Uterus (tissue), 4 donors: ENCODE measurements at places on chromosomes 5 and 9. TPM values are rescaled to one million over a fixed set of nuclear protein-coding genes. Genes with fewer than 3 reads are reported as not detected.

Gene RHOBTB3
- total RNA-seq, result 70.6 TPM

Gene SERF1B
- total RNA-seq, result 5.4 TPM

Gene ZFP2
- total RNA-seq, result 8.4 TPM

GRCh38 chr5:172798422-172799215 lies 27.6 kb upstream of the DUSP1 start:
- peaks cover 10% of the 10 kb centered on the region for H3K4me1 ChIP-seq
- H3K36me3 ChIP-seq, result no peaks in the 10 kb centered on the region
- H3K27me3 ChIP-seq, result no peaks in the 10 kb centered on the region
- peak; percentile 86 for DNase-seq
- H3K27ac ChIP-seq, result peak overlapping the region; percentile 97

DNA sequence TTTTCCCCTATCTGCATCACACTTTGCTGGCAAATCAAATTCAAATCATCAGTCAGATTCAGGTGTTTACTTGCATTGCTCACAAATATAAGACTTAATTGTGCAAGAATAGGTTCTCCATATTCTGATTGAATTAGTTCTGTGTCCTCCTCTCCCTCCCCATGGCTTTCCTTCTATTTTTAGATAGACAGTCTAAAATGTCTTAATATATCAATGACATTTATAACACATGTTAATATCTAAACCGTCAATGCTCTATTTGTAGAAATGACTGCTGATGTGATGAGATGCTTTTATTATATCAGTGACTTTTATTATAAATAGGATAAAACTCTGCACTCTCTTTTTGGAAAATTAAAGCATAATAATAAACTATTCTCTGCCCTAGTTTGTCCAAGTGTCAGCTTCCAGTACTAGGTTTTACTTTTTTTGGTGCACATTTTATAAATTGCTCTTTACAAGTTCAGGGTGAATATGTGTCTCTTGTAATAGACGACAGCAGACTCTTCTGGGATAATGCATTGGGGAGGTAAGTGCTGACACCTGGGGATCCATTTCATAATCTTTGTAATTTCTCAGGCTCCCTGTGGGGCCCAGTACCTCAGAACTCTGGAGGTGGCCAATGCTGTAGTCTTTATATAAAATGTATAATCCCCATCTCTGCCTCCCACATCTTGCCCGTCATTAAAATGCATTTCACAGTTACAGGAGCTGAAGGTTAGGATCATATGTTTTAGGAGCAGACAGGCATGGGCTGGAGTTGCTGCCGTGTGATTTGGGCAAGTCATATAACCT lies 321.5 kb downstream of the BRINP1 start:
- H3K27me3 ChIP-seq, result no peaks in the 10 kb centered on the region
- no peak overlapping the region for H3K4me3 ChIP-seq
- no peak overlapping the region for H3K27ac ChIP-seq
- no peaks in the 10 kb centered on the region for H3K36me3 ChIP-seq

- no peaks in the 10 kb centered on the region for H3K36me3 ChIP-seq
- no peaks in the 10 kb centered on the region for H3K4me1 ChIP-seq
- no peak overlapping the region for H3K4me3 ChIP-seq
- DNase-seq, result no peak
Observed at GRCh38 chr5:146919304-146919703, 40.7 kb upstream of the PPP2R2B start.

- H3K27me3 ChIP-seq, result no peaks in the 10 kb centered on the region
- no peak for DNase-seq
- no peaks in the 10 kb centered on the region for H3K36me3 ChIP-seq
Observed at GRCh38 chr9:101848485-101848919, 110.1 kb upstream of the GRIN3A start.

GRCh38 chr9:127214421-127215267 lies 49.9 kb upstream of the GARNL3 start:
- no peaks in the 10 kb centered on the region for H3K4me1 ChIP-seq
- no peak overlapping the region for H3K27ac ChIP-seq
- H3K27me3 ChIP-seq, result no peaks in the 10 kb centered on the region
- no peaks in the 10 kb centered on the region for H3K36me3 ChIP-seq

DNA sequence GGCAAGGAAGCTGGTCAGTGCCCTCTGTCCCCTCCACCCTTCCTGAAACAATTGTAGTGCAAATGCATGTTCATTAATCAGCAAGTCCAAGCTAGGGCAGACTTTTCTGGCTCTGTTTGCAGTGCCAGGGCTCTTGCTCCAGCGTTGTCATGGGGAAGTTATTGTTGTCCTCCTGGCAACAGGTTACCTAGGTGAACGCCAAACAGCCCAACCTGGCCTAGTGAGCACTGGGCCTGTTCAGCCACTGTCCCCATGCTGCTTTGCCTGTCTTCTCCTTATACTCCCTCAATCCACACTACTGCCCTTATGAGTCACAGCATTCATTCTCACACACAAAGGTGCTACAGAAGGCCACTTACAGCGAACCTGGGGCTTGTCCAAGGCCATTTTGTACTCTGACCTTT lies 34.5 kb upstream of the GLIS3 start:
- no peak overlapping the region for H3K27ac ChIP-seq
- H3K27me3 ChIP-seq, result no peaks in the 10 kb centered on the region
- H3K4me1 ChIP-seq, result no peaks in the 10 kb centered on the region
- no peaks in the 10 kb centered on the region for H3K36me3 ChIP-seq
- H3K4me3 ChIP-seq, result no peak overlapping the region

DNA sequence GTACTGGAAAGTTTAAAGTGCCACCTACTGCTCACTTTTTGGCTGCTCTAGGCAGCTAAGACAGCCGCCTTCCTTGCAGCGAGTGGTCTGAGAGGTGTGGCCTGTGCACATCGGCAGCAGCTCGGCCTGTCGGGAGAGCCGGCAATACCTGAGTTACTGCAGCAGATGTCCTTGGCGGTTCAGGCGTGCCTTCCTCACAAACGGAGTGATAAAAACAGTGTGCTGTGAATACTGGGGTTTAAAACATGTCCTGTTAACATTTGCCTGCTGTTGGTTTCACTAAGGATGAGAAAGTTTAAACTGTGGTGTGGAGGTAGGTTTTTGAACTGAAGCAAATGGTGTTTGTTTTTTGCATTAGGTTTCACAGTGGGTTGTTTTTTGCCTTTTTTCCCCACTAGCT lies 12.9 kb downstream of the TRAF2 start:
- H3K4me3 ChIP-seq, result no peak overlapping the region
- no peak overlapping the region for H3K27ac ChIP-seq
- no peaks in the 10 kb centered on the region for H3K4me1 ChIP-seq
- DNase-seq, result no peak
- no peaks in the 10 kb centered on the region for H3K27me3 ChIP-seq
- no peaks in the 10 kb centered on the region for H3K36me3 ChIP-seq

DNA sequence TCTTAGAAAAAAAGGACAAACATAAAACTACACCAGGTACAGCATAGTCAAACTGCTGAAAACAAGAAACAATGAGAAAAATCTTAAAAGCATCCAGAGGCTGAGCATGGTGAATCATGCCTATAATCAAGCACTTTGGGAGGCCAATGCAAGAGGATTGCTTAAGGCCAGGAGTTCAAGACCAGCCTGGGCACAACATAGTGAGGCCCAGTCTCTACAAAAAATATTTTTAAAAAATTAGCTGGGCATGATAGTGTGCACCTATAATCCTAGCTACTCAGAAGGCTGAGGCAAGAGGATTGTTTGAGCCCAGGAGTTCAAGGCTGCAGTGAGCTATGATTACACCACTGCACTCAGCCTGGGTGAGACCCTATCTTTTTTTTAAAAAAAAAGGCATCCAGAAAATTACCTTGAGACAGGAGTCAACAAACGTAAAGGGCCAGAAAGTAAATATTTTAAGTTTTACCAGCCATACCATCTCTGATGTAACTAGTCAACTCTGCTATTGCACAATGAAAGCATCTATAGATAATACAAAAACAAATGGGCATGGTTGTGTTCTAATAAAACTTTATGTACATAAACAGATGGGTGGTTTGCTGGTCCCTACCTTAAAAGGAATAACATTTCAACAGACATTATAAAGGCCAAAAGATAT lies 19.8 kb downstream of the AP3B1 start:
- no peak overlapping the region for H3K27ac ChIP-seq
- no peaks in the 10 kb centered on the region for H3K36me3 ChIP-seq
- H3K4me3 ChIP-seq, result no peak overlapping the region
- H3K27me3 ChIP-seq, result no peaks in the 10 kb centered on the region

DNA sequence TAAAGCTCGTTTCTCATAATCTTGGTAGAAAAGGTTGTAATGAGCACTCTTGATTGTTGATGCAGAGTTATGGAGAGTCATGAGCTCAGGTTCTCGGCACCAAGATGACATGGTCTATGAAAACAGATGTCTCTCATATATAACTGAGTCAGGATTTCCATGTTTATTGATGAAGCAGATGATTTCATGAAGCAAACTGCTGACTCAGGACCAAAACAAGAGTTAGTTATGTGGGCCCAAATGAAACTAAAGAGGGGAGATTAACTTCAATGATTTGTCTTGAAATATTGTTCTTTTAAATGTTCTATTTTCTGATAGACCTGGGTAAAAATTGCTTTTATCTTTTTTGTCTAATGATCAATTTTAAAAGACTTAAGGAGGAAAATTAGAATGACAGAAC lies 258.6 kb upstream of the CTNND2 start:
- no peak overlapping the region for H3K27ac ChIP-seq
- H3K36me3 ChIP-seq, result no peaks in the 10 kb centered on the region
